ENCODE measurements at places on chromosomes 2 and 18.
A peak's percentile ranks its signal among the peaks of the same experiment; 100 is the strongest.

DNA sequence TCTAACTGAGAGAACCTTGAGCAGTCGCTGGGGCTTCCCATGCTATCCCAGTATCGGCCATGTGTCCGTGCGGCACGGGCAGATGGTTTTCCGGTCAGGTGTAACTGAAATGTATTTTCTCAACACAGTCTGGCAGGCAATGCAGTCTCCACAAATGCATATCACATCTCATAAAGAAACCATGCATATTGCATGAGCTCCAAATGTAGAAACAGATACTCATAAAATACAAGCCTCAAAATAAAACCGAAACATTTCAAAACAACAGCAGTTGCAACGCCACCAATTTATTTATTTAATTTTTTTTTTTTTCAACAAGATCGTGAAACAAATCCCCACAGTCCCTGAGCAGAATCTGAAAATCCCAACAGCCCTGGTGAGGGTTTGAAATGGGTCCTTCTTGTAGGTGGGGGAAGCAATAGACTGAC, 299.4 kb downstream of the LPIN1 start:
- no peak for DNase-seq

GRCh38 chr2:144267239-144267638, 252.7 kb downstream of the ZEB2 start:
- no peak for DNase-seq

GRCh38 chr2:14634182-14634488, 1.6 kb downstream of the LRATD1 start:
- no peak for DNase-seq

DNA sequence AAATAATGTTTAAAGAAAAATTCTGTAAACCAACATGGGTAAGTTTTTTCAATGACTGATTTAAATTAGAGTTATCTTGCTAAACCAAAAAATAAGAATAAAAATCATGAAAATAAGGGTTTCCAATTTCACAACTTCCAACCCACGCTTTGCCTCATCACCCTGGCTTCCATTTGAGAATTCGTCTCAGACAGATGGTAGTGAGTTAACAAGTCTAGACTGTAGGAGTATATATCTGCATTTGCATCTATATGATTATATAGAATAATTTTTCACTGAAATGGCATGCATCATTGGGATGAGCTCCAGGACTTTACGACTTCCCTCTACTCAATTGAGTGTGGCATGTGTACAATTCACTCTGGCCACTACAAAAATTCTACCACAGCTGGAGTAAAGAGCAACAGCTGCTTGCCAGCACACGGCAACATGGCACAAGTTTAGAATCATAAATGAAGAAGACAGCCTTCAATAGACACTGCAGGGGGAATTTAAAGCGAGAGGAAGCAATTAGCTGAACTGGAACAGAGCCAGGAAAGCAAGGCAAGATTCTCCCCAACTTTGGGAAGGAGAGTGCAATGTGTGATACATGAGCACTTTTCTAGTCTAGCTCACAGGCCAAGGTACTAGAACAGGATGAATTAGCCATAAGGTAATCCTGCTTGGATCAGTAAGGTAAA, 1673.5 kb upstream of the CELF4 start:
- DNase-seq = no peak

- peak; percentile 65 for DNase-seq
Measured at GRCh38 chr2:59000796-59001195, 759.7 kb upstream of the FANCL start.

- DNase-seq = no peak
Measured at GRCh38 chr2:177810906-177811305, 261.7 kb downstream of the PDE11A start.

- DNase-seq = peak; percentile 54
Measured at GRCh38 chr2:44135771-44136170, 32.9 kb upstream of the PPM1B start.

- peak; percentile 74 for DNase-seq
Measured at GRCh38 chr2:246489-247144, 17.2 kb downstream of the SH3YL1 start.

GRCh38 chr18:77146249-77147080, 13.9 kb upstream of the MBP start:
- DNase-seq = no peak

GRCh38 chr2:241888641-241889040, 19.1 kb downstream of the RTP5 start:
- no peak for DNase-seq

GRCh38 chr18:57891707-57892391, 88.7 kb upstream of the ATP8B1 start:
- no peak for DNase-seq

DNA sequence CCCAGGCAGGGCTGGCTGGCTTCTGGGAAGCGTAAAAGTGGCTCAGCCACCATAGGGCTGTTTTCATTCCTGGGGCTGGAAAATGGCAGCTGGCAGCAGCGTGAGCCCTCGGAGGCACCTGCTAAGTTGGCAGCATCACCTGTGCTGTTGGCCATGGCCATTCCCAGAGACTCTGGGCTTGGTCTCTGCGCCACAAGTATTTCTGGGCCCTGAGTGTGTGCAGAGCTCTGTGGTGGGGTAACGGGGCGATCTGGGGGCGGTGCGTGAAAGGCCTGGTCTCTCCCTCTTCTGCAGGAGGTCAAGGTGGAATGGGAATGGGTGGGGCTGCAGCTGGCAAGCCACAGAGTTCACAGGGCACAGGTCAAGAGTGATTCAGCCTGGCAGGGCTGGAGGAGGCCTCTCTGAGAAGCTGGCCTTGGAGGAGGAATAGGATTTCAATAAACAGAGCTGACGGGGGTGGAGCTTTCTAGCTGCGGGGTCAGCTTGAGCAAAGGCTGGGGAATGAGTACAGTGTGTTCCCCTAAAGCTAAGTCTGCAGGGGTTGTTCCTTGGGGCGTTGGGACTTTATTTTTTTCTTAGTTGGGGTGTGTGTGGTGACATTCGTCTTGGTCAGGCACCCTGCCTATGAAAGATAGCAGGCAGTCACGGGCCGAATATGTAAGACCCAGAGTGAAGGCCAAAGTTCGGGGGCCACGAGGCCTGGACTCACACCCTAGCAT, 10.3 kb upstream of the NTSR2 start:
- no peak for DNase-seq

- DNase-seq = no peak
Measured at GRCh38 chr2:5021136-5021535, 671.0 kb upstream of the SOX11 start.

DNA sequence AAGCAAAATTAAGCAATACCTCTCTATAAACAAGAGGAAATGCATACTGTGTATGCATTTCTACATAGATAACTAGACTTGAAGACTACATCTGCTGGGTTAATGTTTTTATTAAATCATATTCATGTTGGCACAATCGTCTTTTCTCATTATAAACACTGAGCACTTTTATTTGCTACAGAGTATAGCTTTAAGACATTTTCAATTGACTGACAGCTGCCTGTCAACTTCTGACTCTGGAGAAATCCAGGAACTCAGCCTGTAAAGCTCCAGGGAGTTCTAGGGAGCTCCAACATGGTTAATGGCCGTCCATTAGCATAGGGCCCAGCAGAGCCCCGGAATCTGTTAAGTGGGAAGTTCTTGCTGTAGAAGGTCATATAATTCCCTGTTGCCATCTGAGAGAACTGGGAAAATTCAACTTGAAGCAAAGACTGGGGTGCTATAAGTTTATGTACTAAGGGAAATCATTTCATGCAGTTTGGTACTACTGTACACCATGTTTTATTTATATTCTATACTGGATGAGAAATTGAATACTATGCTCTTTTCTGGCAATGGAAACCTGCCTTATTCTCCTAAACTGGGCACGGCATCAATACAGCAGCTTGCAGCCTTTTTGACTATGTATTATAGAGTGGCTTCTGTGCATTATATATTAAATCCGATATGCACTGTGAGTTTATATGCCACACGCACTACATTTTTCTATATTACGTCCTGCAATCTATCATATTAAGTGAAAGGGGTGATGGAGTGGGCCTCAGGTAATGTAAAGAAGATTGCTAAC, 243.5 kb upstream of the ZNF521 start:
- DNase-seq = no peak

- no peak for DNase-seq
Measured at GRCh38 chr2:128797937-128798336, 479.3 kb upstream of the HS6ST1 start.

GRCh38 chr2:169705927-169706326, 11.7 kb downstream of the PHOSPHO2 start:
- no peak for DNase-seq

- DNase-seq = peak; percentile 64
Measured at GRCh38 chr2:223586261-223586660, 15.9 kb downstream of the SCG2 start.

- no peak for DNase-seq
Measured at GRCh38 chr18:37306432-37306831, 259.2 kb downstream of the CELF4 start.

GRCh38 chr2:33058716-33059470, 112.1 kb downstream of the LTBP1 start:
- no peak for DNase-seq

- peak; percentile 33 for DNase-seq
Measured at GRCh38 chr2:211879323-211879722, 659.3 kb downstream of the ERBB4 start.

DNA sequence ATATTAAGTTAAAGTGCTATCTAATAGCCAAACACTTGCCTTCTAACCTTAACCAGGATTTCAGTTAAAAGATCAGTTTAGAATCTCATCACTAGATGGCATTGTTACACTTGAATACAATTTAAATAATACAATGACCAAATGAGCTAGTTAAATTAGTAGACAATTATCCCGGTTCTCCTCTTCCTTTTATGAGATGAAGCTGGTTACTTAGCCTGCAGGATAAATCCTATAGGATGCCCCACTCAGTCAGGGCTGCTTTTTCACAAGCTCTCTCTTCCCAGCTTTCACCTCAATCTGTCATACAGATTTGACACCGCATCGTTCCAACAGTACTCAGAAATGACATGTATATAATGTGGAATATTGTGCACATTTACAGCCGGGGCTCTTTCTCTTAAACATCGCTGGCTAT, 678.8 kb downstream of the KCNJ3 start:
- no peak for DNase-seq

DNA sequence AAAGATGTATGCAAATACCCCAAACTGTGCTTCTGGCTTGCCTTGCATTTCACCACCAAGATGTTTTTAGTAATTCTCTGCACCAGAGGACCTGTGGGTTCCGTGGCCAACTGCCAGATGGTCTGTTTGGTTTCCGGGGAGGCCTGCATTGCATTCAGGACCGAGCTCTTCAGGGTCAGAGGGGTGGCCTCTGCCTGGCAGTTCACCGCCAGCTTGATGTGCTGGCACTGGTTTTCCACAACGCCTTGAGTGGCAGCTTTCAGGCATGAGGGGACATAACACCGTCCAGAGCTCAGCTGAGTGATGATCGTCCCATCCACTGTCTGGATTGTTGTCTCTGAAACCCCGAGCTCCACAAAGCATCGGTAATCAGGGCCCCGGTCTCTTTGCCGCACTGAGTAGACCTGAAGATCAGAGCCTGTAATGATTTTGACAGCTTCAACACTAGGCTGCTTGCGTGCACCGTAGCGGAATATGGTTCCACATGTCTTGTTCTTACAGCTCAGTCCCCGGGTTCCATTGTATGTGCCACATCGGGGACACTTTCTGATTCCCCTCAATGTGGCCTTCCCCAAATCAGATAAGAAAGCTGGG, 9.4 kb downstream of the C2orf42 start:
- no peak for DNase-seq

DNA sequence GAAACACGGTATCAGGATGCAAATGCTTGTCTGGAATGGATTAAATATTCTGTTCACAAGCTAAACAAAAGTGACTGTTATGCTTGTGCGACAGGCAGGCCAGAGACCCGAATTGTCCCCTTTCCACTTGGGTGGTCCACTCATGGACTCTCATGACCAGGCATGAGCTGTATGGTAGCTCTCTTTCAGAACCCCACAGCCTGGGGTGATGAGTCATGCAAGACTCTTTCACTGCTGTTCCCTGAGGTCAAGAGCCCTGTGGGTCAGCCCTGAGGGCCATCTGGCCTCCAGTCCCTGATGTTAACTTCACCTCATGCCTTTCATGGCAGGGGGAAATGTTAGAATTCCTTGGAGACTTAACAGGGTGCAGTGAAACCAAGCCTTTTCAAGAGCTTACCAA, 13.7 kb upstream of the SAP130 start:
- no peak for DNase-seq

DNA sequence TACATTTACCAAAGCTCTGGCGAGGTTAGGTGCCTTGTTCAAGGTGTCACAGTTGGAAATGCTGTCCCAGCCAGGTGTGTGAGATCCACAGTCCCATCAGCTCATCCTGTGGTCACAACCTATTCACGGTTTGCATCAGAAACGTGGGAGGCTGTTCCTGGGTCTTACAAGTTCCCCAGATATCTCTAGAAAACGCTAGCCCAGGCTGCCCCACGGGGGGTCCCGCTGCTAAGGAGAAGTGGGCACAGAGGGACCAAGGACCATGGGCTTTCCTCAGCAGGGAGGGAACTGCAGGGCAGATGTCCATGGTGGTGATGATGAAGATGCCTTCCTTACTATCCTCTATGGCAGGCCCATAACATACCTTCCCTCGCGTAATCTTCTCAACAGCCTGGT, 649 bp downstream of the FECH start:
- DNase-seq = no peak

DNA sequence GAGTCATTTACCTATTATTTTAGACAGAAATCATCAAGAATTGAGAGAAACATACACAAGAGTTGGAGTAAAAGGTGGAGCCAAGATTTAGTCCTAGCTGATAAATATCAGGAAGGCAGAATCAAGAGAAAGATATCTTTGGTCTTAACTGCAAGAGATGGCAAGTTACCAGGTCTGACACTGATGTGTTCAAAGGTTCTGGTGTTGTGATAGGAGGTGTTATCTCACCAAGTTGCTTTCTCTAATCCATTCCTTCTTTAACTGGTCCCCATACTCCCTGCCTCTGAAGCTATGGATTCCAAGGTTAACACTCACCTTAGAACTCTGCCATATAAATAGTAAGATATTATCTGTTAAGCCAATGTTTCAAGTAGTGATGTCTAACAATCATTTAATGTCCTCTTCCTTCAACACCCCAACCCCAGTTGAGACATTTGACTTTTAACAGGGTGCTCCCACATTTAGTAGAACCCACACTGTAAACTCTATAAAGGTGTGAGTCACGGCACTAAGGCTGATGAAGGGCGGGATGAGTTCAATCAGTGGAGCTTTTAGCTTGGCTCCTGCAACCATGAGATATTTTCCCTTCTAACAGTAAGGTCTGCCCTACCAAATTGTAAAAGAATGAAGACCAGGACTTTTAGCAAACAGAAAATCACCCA, 333.7 kb downstream of the RND3 start:
- DNase-seq = no peak

DNA sequence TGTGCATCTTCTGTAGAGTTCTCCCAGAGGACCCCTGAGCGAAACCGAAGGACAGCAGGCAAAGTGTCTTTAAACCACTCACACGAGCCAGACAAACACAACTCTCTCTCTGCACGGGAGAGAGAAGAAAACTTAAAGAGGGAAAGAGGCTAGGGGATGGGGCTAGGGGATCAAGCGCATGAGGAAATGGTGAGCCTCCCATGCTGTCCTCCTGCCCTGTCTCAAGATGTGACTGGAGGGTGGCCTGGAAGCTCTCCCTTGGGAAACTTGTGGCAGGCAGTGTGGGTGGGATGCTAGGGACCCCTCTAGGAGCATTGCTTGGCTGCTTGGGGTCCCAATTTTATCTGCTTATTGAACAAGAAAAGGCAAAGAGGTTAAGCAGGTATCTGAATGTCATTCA, 44.5 kb downstream of the CYP26B1 start:
- DNase-seq = no peak

Data from brain microvascular endothelial cell (primary cell).